Lung (tissue), 17 donors: ENCODE measurements at places on chromosomes 3 and 15. TPM values are rescaled to one million over a fixed set of nuclear protein-coding genes. Genes with fewer than 3 reads are reported as not detected.

- H3K27ac ChIP-seq, result no peak overlapping the region
- no peaks in the 10 kb centered on the region for H3K4me1 ChIP-seq
- no peaks in the 10 kb centered on the region for H3K36me3 ChIP-seq
- no peak overlapping the region for H3K4me3 ChIP-seq
- DNase-seq, result no peak
- H3K27me3 ChIP-seq, result no peaks in the 10 kb centered on the region
Observed at GRCh38 chr3:113185194-113185835, 26.0 kb upstream of the BOC start.

DNA sequence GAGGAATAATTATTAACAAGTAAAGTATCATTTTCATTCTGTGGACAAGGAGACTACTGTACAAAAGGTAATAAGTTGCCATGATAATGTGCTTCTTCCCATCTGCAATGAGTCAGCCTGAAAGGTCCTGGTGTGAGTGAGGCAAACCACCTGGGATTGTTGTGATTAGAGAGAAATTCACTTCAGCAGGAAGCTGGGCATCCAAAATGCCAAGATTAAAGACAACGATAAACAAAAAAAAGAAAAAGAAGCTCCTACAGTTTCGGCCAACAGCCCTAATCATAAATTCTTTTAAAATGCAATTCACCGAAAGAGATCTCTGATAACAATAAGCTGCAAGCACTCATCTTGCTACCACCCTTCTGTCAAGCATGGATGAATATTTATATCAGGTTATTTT is 507.8 kb downstream of the TUSC7 start:
- no peaks in the 10 kb centered on the region for H3K36me3 ChIP-seq
- H3K27me3 ChIP-seq, result no peaks in the 10 kb centered on the region
- peak; percentile 48 for DNase-seq
- H3K4me3 ChIP-seq, result no peak overlapping the region
- peaks cover 22% of the 10 kb centered on the region for H3K4me1 ChIP-seq

- peaks cover 2% of the 10 kb centered on the region for H3K4me1 ChIP-seq
- H3K27ac ChIP-seq, result no peak overlapping the region
- H3K36me3 ChIP-seq, result no peaks in the 10 kb centered on the region
- DNase-seq, result no peak
- H3K27me3 ChIP-seq, result no peaks in the 10 kb centered on the region
- no peak overlapping the region for H3K4me3 ChIP-seq
Observed at GRCh38 chr15:80437334-80437891, 33.2 kb downstream of the ARNT2 start.

- H3K4me3 ChIP-seq, result no peak overlapping the region
- H3K4me1 ChIP-seq, result peaks cover 9% of the 10 kb centered on the region
- DNase-seq, result no peak
- no peaks in the 10 kb centered on the region for H3K36me3 ChIP-seq
Observed at GRCh38 chr3:57093971-57094535, 33.6 kb downstream of the SPATA12 start.

Gene CCR3
- polyA plus RNA-seq, result not detected

Gene CMSS1
- polyA plus RNA-seq, result 20.0 TPM
